ENCODE measurements at places on chromosomes 3 and 15.

DNA sequence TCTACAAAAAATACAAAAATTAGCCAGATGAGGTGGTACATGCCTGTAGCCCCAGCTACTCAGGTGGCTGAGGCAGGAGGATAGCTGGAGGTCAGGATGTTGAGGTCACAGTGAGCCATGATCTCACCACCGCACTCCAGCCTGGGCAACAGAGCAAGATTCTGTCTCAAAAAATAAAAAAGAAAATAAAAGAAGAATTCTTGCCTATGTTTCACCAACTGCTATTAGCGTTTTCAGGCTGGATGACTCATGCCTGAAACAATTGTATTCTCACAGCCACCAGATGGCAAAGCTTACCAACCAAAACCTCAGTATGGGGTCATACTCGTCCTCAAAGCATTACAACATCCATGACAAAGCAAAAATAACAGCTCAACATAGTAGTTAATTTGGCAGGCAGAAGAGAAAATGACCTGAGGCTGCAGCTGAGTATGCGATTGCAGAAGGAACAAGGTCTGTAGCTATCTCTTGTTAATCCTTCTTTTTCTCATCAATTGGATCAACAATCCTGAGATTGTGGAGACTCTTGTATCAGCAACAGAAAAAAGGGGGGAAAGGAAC lies 52.2 kb downstream of the TP53BP1 start:
- DNase-seq = no peak

DNA sequence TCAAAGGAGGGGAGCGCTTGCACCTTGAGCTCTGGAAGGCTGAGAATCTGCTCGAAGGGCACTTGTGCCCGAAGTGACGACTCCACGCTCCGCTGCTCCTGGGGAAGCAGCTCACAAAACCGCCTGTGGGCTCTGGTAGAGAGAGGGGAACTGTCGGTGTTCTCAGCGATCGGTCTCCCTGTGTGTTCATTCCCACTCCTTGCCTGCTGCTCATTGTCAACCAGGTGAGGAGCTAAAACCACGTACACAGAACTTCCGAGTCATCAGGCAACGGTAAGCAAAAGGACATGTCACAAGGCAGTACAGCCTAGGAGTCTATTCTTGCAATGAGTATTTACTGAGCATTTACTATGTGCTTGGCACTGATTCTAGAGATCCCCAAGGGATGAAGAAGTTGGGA lies 1.5 kb downstream of the CIB1 start:
- no peak for DNase-seq

DNA sequence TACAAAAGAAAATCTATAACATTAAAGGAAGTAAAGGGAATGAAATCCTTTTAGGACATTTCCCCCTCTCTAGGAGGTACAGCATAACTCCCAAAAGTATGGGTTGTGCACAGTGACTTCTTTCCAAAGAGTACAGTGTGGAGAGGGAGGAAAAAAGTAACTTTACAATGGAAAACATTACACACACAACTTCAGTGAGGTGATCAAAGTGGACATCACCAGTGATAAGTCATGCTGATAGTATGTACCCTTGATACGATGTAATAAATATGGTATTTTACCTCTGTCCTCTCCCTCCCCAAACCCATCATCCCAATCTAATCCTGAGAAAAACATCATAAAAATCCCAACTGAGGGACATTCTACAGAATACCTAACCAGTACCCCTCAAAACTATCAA lies 10.8 kb downstream of the PLD1 start:
- DNase-seq = no peak

DNA sequence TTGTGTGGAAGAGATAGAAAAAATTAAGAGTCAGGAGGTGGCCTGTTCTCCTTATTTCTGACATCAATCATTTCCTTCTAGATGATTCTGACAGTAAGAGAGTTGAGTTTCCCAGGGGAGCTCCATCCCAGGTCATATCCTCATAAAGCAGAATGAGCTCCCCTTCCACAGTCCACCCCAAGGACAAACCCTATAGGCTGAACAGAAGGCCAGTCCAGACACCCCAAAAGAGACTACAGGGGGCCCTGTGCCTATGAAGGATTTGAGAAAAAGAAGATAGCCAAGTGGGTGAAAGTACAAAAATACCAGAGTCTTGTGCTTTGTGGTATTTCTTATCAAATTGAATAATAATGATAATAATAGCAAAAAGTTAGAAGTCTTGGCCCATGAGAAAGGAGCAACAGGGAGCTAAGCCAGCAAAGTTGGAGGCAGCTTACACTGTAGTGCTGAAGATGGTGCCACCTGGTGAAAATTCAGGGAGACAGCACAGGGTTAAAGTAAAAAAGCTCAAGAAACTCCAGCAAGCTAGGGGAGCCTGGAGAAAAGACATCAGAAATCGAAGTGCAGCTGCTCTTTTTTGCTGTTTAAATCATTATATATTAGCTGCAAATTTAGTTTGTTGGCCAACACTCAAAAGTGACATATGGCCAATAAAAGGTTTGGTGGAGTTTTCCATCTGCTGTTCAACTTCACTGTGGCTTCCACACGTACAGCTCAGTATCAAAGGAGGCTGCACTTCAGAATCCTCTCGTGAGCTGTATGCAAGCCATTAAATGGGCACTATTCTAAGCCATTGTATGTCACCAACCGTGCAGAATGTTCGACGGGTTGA lies 35.8 kb upstream of the SLC24A5 start:
- DNase-seq = no peak

DNA sequence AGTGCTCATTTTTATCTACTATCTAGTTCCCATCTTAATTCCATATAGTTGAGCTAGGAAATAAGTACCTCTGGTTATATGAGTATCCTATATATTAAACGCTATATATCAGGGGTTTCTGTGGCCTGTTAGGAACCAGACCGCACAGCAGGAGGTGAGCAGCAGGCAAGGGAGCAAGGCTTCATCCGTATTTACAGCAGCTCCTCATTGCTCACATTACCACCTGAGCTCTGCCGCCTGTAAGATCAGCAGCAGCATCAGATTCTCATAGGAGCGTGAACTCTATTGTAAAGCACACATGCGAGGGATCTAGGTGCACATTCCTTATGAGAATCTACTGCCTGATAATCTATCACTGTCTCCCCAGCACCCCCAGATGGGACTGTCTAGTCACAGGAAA lies 23.0 kb downstream of the GSK3B start:
- DNase-seq = no peak

GRCh38 chr3:153023896-153024295 lies 138.1 kb upstream of the RAP2B start:
- no peak for DNase-seq

DNA sequence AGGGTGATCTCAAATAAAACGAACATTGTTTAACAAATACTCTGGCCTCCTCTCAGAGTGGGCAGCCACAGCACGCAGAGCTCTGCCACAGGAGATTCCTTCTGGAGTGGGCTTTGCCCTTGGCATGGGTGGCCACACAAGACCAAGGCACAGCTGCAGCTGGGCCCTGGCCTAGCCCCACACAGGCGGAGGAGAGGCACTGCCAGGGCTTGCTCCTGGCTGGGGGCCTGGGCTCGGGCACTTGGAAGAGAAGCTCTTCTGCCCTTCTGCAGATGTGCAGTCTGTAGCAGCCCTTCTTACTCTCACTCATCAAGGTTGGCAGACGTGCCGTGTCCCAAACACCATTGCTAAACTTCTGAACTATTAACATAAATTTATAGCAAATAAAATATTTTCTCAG lies 67.2 kb downstream of the CRTC3 start:
- DNase-seq = no peak

DNA sequence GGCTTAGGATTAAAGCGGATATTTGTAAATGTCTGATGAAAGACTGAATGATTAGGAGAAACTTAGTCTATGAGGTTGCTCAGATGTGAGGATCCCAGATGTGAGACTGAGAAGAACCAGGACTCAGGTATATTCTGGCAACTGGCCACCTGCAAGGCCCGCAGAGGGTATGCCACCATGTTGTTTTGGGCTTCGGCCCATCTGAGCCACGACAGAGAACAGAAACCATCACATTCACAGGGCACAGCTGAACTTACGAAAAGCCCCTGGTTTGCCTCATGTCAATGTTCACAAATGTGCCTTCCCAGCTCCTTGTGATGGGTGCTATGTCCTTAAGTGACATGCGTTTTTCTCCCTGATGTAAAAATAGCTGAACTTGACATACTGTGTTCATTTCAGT lies 412.5 kb upstream of the RORA start:
- DNase-seq = no peak

- no peak for DNase-seq
These were observed 161.7 kb upstream of the ZNF385D start for GRCh38 chr3:21912711-21913110.

DNA sequence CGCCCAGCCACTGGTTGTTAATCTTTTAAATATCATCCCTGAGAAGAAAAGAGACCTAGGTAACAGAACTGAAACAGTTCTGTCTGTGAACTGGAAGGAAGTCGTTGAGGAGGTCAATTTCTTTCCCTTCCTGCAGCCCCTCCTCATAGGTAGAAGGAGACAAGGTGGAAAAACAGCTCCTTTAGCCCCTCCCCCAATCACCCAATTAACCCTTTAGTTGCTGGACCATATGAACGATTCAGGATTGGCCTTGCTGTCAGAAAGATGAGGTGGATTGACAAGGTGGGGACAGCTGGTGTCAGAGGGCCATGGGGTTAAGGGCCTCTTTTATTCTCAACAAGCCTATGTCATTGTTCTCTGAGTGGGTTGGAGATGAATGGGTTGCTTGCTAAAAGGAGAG lies 36.0 kb upstream of the ZNF445 start:
- DNase-seq = no peak

- no peak for DNase-seq
These were observed 77.3 kb upstream of the SCN5A start for GRCh38 chr3:38726751-38727150.

DNA sequence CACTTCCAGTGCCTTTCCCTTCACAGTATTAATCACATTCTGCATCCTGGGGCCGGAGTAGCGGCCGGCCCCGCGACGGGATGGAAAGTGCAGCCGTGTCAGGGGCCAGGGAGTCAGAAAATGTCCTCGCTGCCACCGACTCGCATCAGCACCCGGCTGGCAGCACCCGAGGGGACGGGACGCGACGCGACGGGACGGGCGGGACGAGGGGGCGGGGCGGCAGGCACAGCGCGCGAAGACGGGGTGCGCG lies 353 bp downstream of the ATG3 start:
- DNase-seq = no peak

- DNase-seq = no peak
These were observed 97.8 kb upstream of the SELENOK start for GRCh38 chr3:53989451-53989850.

DNA sequence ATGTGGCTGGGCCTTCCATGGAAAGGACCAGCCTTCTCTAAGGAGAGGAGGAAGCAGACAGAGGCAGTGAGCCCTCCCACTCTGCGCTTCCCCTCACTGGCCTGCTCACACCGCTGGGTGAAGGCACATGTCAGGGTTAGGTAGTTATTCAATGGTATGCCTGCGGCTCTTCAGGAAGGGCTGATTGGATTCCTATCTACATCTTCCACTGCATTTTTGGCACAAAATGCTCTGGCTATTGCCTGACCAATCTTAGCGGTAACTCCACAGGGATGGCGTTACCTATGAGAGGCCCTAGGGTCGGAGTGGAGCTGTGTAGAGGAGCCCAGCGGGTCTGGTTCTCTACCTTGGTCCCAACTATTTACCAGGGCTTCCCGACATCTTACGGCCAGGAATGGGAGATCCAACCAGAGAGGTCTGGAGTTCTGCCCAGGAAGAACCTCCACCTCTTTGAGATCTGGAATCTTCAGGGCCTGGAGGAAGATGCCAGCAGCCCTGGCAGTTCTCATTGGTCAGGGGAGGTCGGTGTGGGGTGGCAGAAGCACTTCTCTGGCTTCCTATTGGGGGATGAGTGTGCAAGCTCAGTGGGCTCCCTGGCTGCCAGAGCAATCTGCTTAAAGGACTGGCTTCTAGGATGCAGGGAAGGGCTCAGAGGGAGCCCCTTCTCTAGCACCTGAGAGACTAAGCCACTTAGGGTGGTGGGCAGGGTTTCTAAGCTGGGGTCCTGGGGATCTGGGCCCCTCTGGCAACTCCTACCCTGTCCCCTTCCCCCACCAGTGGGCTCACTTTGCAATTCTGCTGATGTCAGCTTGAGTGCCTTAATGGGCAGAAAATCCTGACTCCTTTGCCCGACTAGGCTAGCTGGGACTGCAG lies 24.3 kb downstream of the SNX33 start:
- DNase-seq = no peak

DNA sequence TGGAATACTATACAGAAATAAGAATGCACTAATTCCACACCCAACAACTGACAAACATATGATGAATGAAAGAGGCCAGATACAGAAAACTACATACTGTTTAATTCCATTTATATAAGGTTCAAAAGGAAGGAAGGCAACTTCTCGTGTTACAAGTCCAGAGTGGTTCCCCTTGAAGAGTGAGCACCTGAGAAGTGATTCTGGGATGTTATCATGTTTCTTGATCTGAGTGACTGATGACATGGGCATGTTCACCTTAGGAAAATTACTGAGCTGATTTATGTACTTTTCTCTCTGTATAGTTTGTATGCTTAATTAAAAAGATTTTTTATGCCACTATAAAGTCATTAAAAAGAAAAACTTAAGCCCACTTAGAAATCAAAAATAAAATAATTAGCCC lies 13.6 kb downstream of the CCDC12 start:
- DNase-seq = no peak

- DNase-seq = no peak
These were observed 12.8 kb downstream of the ARMC8 start for GRCh38 chr3:138199851-138200250.

DNA sequence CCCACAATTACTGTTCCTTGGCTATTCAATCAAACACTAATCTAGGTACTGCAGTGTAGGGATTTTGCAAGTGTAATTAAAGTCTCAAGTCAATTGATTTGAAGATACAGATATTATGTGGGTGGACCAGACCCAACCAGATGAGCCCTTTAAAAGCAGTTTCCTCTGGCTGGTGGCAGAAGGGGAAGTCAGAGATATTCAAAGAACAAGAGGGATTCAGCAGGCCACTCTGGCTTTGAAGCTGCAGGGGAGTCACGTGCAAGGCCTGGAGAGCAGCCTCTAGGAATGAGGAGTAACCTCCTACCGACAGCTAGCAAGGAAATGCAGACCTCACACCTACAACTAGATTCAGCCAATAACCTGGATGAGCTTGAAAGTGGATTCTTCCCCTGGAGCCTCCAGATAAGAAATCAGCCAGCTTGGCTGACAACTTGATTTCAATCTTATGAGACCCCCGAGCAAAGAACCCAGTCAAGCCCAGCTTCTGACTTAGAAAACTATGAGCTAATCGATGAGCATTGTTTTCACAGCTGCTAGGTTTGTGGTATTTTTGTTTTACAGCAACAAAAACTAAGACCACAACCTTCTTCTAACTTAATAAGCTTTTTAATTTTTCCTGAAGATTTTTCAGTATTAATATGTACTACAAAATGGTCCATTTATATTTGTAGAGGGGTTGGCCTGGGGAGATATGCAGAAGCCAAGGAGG lies 13.4 kb downstream of the HACD2 start:
- DNase-seq = no peak

- no peak for DNase-seq
These were observed 2.3 kb downstream of the RNF13 start for GRCh38 chr3:149815321-149815720.

- DNase-seq = no peak
These were observed 18.5 kb downstream of the ZNF609 start for GRCh38 chr15:64478863-64479262.

- DNase-seq = no peak
These were observed 9.2 kb downstream of the SNAP23 start for GRCh38 chr15:42504631-42505030.

- DNase-seq = no peak
These were observed 47.3 kb downstream of the TMCO5A start for GRCh38 chr15:37981775-37982174.
